ENCODE measurements at places on chromosomes 7 and 10.

DNA sequence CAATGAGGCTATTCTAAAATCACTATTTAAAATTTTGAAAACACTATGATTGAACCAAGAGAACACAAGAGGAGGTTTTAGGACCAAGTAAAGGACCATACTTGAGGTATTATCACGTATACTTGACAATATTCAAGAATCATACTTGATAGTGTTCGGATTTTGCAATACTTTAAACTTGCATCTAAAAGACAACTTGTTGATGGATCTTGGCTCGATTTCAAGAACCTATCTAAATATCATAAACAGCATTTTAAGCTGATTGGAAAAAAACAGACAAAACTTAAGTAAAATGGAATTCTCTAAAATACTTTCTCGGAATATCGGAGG lies 1.3 kb downstream of the NAMPT start:
- no peak for DNase-seq

GRCh38 chr7:145534301-145534700 lies 582.3 kb upstream of the CNTNAP2 start:
- no peak for DNase-seq

DNA sequence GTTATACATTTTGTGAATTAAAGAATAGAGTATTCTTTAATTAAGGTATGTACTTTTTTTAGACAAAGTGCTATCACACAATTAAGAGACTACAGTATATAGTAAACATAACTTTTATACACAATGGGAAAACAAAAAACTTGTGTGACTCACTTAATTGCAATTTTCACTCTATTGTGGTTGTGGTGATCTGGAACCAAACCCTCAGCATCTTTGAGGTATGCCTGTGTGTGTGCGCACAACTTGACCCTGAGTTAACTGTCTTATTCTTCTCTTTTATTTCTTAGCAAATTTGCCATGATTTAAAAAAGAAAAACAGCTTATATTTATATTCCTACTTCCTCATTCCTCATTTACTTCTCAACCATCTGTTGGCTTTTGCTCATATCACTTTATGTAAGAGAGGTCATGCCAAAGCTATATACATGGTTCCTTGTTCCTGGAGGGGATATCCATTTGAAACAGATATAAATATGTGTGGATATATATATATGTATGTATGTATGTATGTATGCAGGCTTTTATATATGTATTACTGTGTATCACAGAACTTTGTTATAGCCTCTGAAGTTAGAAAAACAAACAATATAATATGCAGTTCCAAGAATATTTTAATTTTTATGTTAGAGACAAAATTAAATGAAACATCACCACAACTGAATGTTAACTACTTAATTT lies 259.5 kb upstream of the HGF start:
- DNase-seq, result no peak

- DNase-seq, result no peak
These were observed 127.8 kb downstream of the SH3PXD2A start for GRCh38 chr10:103727546-103727963.

DNA sequence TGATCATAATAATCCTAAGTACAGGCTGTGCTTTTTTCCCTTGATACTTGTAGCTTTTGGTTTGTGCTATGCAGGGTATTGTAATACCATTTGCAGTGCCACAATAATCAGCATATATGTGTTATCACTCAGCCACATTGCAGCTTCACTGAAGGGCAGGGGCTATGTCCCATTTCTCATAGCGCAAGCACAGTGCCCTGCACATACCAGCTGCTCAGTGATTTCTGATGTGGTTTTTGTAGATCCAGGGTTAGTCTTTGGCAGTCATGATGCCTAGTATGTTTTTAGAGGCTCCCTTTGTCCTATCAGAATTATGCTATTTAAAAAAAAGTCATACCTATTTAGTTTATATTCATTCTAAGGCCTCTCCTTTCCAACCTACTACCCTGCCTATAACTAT lies 25.8 kb downstream of the MET start:
- no peak for DNase-seq

- DNase-seq, result no peak
These were observed 235.8 kb downstream of the PAXIP1 start for GRCh38 chr7:154767142-154767541.

DNA sequence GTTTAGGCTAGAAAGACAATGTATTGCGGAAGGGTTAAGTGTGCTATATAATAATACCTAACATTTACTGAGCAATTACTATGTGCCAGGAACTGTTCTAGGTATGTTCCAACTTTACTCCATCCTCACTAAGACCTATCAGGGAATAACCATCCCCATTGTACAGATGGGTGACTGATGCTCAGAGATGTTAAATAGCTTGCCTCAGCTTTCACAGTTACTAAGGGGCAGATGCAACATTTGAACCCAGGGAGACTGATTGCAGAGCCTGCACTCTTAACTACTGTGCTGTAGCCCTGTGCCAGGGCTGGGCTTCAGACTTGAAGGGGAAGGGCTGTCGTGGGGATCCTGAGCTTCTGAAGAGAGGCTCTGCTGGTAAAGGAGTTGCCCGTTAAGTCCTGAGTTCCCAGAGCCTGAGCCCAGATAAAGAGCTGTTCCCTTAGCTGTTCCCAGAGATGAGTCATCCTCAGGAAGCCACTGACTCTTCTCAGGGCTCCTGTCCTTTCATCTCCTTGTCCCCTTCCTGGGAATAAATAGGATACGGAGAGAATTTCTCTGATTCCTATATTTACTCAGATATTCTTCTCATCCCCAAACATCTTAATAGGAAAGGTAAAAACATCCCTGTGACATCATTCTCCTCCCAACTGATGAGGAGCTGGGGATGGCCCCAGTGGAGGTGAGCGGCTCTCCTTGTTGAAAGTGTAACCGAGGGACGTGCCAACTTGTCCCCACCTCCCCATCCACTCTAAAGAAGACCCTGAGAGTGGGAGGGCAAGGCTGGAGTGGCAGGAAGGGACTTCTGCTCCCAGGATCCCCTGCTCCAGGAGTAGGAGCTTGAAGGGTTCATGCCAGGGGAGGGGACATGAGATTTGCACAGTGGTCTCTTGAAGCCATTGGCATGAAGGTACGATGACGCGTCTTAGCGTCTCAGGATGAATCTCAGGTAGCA lies 28.0 kb upstream of the HABP2 start:
- no peak for DNase-seq

- no peak for DNase-seq
These were observed 7.2 kb downstream of the TNS3 start for GRCh38 chr7:47574482-47575329.

DNA sequence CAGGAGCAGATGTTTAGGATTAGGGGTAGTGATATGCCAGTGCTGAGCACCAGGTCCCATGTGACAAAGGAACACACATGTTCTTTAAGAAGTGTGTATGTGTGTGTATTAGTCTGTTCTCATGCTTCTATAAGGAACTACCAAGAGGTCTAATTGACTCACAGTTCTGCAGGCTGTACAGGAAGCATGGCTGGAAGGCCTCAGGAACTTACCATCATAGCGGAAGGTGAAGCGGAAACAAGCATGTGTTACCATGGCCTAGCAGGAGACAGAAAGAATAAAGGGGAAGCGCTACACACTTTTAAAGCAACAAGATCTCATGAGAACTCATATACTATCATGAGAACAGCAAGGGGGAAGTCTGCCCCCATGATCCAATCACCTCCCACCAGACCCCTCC lies 22.8 kb upstream of the PDZD8 start:
- DNase-seq, result no peak

GRCh38 chr7:93414574-93414973 lies 159.9 kb downstream of the CALCR start:
- no peak for DNase-seq

DNA sequence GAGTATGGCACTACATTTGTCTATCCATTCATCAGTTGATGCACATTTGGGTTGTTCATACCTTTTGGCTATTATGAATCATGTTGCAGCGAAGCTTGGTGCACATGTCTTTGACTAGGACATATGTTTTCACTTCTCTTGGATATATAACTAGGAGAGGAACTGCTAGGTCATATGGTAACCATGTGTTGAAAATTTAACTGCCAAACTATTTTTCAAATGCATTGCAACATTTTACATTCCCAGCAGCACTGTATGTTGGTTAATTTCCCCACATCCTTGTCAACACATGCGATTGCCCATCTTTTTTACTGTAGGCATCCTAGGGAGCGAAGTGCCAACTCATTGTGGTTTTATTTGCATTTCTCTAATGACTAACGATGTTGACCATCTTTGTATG lies 183.4 kb downstream of the PRKCQ start:
- DNase-seq, result no peak

GRCh38 chr10:34553747-34554146 lies 261.3 kb downstream of the PARD3 start:
- DNase-seq, result no peak

DNA sequence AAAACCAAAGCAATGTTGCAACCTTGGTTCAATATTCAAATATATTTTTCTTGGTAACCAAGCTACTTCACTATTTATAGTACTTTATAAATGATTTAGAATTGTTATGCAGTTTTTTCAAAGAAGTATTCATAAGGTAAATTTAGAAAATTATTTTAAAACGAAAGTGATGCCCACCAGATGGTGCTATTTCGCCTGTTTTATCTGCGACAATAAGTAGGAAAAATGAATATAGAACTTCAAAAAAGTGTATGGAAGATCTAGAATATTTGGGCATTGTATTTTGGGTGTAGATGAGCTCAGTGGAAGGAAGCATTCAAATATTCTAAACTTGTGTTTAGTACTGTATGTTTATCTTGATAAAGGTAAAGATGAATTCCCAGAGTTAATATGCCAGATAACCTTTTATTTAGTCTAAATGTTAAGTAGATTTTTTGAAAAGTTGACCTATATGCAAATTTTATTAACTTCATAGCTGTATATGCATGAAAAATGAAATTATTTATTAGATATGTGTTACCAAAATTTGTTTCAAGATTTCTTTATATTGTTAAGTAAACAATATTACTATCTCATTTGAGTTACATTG lies 93.2 kb downstream of the ADK start:
- peak; percentile 3 for DNase-seq

GRCh38 chr10:124447751-124448466 lies 1.9 kb downstream of the NKX1-2 start:
- DNase-seq, result peak; percentile 6

GRCh38 chr10:6134099-6134823 lies 45.4 kb downstream of the RBM17 start:
- DNase-seq, result no peak

- no peak for DNase-seq
These were observed 5.2 kb downstream of the AGAP3 start for GRCh38 chr7:151091431-151091830.

- no peak for DNase-seq
These were observed 39.2 kb downstream of the WBP1L start for GRCh38 chr10:102782673-102783551.

DNA sequence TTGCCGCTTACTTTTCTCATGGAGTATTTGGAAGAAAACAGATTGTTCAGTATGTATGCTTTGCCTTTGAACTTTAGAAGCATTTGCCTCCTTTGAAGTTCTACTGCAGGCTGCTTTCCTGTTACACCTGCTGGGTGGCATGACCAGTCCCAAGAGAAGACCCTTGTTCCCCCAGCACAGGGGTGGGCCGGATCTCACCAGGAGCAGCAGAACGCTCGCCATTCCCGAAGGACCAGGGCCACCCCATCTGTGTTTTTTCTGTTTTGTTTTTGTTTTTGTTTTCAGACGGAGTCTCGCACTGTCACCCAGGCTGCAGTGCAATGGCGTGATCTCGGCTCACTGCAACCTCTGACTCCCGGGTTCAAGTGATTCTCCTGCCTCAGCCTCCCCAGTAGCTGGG lies 493.6 kb downstream of the PTPRN2 start:
- DNase-seq, result no peak

- no peak for DNase-seq
These were observed 110.1 kb downstream of the JMJD1C start for GRCh38 chr10:63355682-63356081.

DNA sequence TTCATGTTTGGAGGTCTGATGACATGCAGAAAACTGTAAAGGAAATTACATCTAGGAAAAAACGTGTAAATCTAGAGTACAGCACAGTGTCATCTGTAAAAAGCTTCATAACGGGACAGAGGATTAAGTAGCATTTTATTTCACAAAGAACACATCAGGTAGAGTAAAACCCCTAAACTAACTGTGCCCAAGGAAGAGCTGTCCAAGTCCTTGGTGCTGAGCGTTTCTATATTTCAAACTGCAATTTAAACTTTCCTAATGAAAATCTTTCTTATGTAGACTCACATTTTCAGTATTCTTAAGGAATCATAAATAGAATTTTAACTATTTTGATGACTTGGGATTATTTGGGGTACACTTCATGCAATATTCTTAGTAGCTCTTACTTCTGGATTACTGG lies 646.2 kb downstream of the IPMK start:
- DNase-seq, result no peak

DNA sequence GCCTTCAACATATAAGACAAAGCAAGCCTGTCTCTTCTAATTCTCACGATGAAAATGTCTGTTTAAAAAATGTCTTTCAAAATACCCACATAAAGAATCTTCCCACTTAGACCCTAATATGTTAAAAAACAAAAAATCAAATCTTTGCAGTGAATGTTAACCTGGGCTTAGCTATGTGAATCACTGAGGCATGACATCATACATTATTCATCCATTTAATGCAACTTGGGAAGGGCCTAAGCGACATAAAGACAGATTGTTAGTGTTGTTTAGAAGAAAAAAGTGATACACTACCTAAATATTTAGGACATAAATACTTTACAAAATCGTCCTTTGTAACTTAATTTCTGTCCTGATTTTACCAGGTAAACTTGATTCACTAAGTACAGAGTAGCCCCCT lies 648.5 kb upstream of the NRP1 start:
- DNase-seq, result no peak

DNA sequence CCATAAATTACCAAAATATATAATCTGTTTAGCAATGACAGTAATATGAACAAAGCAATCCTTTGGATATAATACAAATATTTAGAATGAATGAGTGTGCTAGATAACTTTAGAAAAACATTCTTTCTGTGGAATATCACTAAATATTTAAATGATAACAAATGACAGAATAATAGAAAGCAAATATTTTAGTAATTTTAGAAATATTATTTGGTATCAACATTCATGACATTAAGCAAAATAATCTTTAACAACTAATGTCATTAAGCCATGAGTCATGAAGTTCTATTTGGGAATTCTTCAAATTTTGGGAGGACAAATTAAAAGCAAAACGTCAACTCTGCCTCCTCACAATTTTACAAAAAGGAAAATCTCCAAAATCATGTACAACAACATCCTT lies 844.8 kb upstream of the LRRN3 start:
- no peak for DNase-seq

DNA sequence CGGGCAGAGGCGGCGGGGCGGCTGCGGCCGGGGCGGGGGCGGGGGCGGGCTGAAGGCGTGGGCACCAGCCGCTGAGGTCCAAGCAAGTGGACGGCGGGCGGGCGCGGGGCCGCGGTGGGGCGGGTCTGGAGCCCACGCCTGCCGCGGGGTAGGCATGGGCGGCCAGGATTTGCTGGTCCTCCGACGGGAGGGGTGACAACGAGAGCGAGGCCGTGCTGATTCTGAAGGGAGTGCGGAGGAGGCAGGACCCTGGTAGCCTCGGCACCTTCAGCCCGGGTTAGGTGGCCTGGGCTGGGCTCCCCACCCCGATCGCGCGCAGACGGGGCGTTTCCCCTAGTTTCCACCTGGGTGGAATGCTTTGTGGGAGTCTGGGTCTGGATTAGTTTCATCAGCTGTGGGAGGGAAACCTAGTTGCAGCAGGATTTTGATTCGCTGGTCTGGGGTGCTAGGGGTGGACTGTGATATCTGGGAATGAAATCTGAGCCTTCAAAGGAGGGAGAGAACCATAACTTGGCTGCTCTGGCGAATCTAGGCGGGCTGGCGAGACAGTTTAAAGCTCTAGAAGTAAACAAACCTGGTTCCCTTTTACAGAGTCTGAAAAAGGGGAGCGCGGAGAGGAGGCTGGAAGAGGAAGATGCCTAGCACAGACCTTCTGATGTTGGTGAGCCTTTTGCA lies 609 bp downstream of the SGPL1 start:
- peak; percentile 43 for DNase-seq

Measured in NCI-H345 (cell line).